ENCODE measurements at places on chromosomes 6 and 20.

GRCh38 chr6:165658395-165659058, 4.5 kb downstream of the PDE10A start:
- no peak for DNase-seq

GRCh38 chr6:153816366-153816765, 222.7 kb upstream of the OPRM1 start:
- no peak for DNase-seq

GRCh38 chr6:27829453-27830211, 82.6 kb downstream of the OR2B2 start:
- DNase-seq, result no peak

DNA sequence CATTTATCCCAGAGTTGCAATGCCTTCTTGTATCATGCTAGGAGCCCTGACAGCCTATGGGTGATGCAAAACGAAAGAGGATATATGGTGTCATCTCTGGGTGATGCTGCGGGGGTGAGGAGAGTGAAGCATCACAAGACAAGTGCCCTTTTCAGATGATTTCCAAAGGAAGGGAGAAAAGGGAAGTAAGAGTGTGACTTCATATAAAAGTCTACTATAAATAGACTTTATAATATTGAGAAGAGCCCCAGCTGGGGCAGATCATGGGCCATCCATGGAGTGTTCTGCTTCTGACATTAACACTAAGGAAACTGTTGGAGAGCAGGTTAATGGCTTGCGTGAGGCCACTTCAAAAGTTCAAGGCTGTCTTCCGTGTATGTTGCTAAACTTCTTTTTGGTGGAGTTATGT, 4.4 kb downstream of the CD83 start:
- DNase-seq, result peak; percentile 68

GRCh38 chr20:23122321-23122720, 36.2 kb upstream of the CD93 start:
- DNase-seq, result no peak

DNA sequence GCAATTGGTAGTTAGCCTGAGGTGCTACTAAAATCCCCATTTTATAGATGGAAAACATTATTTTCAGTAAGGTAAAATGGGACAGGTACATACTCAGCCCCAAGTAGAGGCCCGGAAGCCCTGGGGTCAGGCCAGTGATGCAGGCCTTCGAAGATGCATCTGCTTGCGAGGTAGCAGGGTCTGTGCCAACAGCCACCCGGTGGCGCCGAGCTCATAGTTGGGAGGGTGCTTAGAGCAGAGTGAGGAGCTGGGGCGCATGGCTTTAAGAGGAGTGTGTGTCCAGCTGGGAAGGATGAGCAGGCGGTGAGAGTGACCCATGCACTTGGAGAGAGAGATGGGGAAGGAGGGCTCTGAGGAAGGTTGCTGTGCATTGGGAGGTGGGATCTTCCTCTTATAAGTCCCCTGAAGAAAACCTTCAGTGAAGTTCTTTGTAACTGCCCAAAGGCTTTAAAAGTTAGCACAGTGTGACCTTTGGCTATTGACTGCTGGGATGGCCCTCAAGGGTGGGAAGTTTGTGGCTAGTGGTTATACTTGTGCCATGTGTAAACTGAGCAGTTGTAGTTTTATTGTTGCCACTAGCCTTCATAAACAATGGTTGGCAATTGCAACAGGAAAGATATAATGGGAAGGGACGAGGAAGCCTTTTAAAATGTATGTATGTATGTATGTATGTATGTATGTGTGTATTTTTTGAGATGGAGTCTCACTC, 71.1 kb downstream of the TOX2 start:
- DNase-seq, result no peak

Measured in GM13977 (cell line).